Left hindlimb (tissue), 1 donor: ENCODE measurements at places on chromosomes 7 and 10.

DNA sequence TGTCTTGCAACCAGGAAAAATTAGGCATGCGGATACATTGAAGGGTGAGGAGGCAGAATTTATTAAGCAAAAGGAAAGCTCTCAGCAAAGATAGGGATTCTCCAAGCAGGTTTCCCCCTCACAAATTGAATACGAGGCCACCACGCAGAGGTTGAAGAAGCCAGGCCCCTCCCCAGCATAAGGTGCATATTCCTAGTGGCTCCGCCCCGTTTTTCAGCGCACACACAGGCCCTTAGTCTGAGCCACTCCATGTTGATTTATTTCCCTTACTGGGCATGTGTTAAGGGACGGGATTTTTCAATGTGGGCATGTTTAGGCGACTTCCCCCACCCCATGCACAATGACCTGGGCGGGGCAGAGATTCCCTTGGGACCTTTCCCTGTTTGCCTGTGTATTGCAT, 24.9 kb downstream of the PPP2R2D start:
- DNase-seq, result no peak

DNA sequence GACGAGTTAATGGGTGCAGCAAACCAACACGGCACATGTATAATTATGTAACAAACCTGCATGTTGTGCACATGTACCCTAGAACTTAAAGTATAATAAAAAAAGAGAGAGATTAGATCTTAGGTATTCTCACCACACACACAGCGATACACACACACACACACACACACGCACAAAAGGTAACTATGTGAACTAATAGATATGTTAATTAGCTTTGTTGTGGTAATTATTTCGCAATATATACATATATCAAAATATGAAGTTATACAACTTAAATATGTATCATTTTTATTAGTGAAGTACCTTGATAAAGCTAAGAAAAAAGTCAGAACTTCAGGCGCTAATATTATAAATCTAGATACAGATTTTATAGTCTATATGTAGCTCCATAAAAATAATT, 849.2 kb downstream of the IPMK start:
- DNase-seq, result no peak

DNA sequence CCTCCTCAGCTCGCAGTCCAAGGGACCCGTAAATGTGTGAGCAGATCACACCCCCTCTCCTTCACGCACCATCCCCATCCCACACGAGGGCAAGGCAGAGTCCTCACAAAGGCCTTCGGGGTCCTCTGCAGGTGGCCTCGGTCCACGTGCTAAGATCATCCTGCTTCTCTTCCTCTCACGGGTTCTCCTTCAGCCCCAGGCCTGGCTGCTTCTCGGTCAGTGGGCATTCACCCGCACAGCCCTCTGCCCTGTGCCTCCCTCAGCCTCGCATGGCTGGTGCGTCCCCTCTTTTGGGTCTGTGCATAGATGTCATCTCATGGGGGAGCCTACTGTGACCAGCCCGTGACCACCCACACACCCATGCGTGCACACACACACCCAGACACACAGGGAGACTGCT, 17.3 kb upstream of the FOXL3 start:
- no peak for DNase-seq

DNA sequence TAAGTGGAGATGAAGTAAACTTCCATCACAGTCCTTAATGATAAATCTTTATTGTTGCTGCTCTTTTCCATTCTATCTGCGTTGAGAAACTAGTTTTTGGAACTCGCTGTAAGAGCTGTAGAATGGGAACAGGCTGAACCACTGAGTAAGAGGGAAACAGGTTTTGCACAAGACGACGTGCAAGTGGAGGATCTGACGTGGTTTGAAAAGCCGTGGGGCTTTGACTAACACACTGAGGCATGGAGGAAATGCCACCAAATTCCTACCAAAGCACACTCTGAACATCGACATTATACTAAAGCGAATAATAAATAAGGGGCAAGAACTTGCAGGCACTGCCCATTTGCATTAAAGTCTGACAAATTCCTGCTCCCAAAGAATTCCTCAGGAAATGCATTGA, 160.6 kb downstream of the KLF6 start:
- no peak for DNase-seq

DNA sequence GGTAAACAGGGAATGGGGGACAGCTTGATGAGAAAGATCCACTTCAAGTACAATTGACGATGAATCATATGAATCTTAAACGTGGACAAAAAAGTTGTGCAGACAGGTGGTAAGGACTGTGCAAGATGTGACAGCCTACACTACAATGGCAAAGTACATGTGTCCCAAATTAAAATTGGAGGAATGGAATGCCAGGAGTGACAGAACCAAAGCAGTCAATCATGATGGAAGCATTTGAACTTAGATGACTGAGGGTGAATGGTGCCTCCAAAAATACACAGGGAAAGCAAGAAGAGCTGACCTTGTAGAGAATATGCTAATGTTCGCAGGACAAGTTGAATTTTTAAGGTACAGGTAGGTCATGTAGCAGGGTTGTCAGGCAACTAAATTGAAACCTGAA, 150.3 kb upstream of the WNT16 start:
- no peak for DNase-seq

DNA sequence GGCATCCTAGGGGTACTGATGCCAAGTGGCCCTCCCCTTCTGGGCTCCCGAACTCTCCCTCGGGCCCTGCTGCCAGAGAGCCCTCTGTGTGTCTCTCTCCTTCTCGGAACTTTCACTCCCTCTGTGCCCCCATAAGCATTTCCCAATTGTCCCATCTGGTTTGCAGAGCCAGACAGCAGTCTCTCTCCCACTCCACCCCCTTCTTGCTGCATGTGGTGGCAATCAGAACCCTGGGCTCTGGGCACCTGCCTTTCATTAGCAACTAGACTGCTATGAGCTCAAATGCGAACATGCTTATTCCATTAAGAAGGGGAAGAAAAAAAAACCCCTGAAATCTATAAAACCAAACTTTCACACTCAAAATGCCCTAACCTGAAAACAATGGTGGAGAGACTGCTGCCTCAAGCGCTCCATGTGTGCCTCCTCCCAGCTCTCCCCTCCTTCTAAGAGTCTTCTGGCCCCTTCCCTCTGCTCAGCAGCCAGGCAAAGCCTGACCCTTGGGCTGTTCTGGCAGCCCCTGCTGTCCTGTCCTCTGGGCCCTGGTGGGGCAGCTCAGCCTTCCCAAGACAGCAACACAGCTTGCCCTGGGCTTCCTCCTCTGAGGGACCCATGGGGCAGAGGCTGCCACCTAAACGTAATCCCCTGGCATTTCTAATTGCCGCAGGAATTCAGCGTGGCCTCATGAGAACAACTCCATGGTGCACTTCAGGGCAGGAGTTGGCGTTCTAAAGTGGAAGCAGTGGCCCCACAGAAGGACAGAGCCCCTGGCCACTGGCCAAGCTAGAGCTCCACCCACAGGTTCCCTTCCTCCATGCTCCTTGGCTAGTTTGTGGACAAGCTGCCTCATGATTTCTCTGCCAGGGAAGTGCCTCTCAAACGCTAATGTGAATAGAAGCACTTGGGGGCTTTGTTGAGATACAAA, 415.4 kb downstream of the PLXNA4 start:
- no peak for DNase-seq

DNA sequence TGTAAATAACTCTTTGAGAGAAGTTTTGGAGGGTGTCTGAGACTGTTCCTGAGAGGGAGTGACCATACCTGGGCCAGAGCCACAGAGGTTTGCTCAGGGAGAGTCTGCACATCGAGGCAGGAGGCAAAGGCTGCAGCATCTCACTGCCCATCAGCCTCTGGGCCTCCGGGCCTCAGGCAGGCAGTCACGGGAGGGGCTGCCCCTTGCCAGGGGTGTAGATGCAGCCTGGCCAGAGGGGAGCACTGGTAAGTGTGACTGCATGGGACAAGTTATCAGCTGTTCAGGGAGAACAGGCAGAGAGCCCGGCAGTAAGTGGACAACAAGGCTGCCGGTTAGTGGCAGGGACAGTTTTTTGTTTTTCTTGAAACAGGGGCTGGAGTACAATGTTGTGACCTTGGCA, 55.9 kb downstream of the ZNF467 start:
- no peak for DNase-seq

GRCh38 chr10:112215342-112215774, 31.8 kb upstream of the GPAM start:
- no peak for DNase-seq

DNA sequence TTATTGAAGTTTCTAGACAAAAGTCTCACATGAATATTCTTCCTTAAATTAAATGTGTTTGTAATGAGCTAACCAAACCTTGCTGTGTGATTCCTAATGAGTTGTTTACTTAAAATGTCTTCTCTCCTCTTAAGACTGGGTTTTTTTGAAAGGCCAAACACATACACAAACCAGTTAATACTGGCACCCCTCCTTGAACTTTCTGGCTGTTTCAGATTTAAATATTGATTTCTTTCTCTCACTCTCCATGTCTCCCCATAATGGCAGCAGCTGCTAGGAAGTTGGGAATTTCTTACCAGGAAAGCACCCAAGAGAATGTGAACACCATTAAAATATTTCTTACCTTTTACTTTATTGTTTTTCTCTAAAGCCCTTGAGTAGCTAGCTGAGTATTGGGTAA, 11.4 kb upstream of the PTN start:
- no peak for DNase-seq

DNA sequence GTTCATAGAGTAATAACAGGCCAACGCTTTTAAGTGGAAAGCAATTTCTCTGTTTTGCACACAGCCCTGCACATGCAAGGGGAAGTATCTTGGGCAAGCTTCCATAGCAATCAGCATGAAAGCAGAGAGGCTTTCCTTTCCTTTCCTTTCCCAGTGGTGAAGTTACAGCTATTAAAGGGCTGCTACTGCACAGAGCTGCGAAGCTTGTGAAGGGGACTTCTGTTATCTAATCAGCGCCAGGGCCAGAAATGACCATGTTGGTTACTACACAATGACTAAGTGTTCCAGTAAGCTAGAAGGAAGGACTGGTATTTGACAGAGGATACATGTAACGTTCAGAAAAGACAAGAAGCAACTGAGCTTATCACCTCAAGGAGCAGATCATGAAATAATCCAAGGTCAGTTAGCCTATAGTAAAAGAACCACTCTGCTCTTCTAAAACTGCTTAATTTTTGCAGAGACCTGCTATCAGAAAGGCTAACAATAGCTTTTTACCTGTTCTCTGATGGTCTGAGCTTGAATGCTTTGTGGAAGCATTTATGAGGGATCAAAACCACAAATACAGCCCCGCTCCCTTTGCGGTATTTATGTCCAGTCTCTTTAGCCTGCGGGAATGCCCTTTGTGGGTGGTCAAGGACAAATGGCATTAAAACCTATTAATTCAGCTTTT, 45.9 kb downstream of the SGMS1 start:
- DNase-seq, result no peak

DNA sequence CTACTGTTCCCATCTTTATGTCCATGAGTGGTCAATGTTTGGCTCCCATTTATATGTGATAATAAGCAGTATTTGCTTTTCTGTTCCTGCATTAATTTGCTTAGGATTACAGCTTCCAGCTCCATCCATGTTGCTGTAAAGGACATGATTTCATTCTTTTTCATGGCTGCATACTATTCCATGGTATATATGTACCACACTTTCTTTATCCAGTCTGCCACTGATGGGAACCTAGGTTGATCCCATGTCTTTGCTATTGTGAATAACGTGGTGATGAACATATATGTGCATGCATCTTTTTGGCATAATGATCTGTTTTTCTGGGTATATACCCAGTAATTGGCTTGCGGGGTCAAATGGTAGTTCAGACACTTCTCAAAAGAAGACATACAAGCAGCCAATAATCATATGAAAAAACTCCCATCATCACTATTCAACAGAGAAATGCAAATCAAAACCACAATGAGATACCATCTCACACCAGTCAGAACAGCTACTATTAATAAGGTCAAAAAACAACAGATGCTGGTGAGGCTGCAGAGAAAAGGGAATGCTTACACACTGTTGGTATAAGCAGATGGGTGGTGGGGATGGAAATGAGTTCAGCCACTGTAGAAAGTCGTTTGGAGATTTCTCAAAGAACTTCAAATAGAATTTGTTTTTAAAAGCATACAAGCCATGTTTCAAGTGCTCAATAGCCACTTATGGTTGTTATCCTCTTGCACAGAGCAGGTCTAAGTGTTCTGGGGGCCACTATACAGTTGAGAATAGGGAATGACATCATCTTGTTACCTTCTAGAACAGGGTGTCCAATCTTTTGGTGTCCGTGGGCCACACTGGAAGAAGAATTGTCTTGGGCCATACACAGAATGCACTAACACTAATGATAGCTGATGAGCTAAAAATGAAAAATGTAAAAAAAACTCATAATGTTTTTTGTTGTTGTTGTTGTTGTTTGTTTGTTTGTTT, 23.2 kb upstream of the SDK1 start:
- DNase-seq, result no peak

GRCh38 chr10:119216127-119216526, 8.8 kb downstream of the GRK5 start:
- DNase-seq, result no peak

GRCh38 chr10:61836888-61837754, 64.4 kb upstream of the ARID5B start:
- no peak for DNase-seq

- no peak for DNase-seq
Measured at GRCh38 chr10:127338399-127339110, 142.2 kb upstream of the INSYN2A start.

- no peak for DNase-seq
Measured at GRCh38 chr7:80856769-80857168, 62.1 kb downstream of the SEMA3C start.

DNA sequence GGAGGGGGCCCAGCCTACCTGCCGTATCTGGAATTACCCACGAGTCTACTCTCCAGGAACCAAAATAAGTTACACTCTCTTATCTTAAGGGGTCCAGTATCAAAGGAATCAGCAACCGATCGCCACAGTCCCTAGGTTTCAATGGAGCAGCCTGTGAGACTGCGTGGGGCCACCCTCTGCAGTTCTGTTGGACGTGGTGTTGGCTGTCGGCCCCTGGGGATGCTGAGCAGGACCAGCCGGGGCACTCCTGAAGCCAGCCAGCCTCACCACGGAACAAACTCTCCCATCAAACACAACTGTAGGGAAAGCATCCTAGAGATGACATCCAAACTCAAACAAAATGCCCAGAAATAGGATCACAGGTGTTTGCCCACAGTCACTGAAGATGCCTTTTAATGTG, 25.5 kb upstream of the ABLIM1 start:
- no peak for DNase-seq

- no peak for DNase-seq
Measured at GRCh38 chr7:92633211-92633906, 43.2 kb upstream of the FAM133B start.

DNA sequence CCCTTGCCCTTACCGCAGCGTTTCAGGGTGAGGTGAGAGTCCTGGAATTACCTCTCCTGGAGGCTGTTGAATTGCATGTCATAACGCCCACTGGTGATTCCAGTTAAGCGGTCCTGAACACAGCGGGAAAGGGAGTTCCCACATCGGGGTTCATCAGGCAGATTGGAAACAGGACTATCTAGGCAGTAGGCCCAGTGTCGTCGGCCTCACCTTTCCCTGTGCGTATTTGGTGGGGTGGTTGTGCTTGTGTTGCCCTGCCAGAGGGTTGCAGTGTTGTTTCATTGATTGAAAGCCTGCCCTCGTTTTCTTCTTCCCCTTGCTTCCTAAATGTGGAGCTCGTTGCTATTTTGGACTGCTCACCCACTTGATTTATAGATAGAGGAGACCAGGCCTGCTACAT, 10.6 kb upstream of the SUN1 start:
- no peak for DNase-seq

GRCh38 chr10:97715259-97715874, 1.8 kb downstream of the MARVELD1 start:
- no peak for DNase-seq
